ENCODE measurements at places on chromosomes 11 and 22. TPM values are rescaled to one million over a fixed set of nuclear protein-coding genes. Genes with fewer than 3 reads are reported as not detected.

RAG1 gene
- total RNA-seq: 0.57 TPM

RCOR2 gene
- 1.6 TPM for total RNA-seq

SPDYC gene
- not detected for total RNA-seq

GNAZ gene
- total RNA-seq: 0.43 TPM

NLRP14 gene
- total RNA-seq: not detected

CALCA gene
- not detected for total RNA-seq

C11orf42 gene
- total RNA-seq: not detected

MCAT gene
- 17.9 TPM for total RNA-seq

GAB4 gene
- total RNA-seq: not detected

CLDN5 gene
- 0.22 TPM for total RNA-seq

PAMR1 gene
- total RNA-seq: 185 TPM

B4GALNT4 gene
- total RNA-seq: 1.1 TPM

SLC35F2 gene
- 11.4 TPM for total RNA-seq

PRG2 gene
- not detected for total RNA-seq

KCTD17 gene
- 55.4 TPM for total RNA-seq

MAPK11 gene
- 4.2 TPM for total RNA-seq

ROBO3 gene
- total RNA-seq: 9.0 TPM

KRTAP5-10 gene
- not detected for total RNA-seq

IFTAP gene
- total RNA-seq: 12.3 TPM

GPHA2 gene
- total RNA-seq: not detected

CHADL gene
- 1.1 TPM for total RNA-seq

DGCR8 gene
- total RNA-seq: 42.8 TPM

DDTL gene
- 1.1 TPM for total RNA-seq

UBASH3B gene
- 17.5 TPM for total RNA-seq

FSHB gene
- not detected for total RNA-seq

SLC43A3 gene
- total RNA-seq: 70.2 TPM

MYEOV gene
- total RNA-seq: 46.8 TPM

TMEM151A gene
- total RNA-seq: 0.88 TPM

PRR33 gene
- total RNA-seq: not detected

C11orf21 gene
- total RNA-seq: not detected

IL10RA gene
- not detected for total RNA-seq

WNT11 gene
- total RNA-seq: 0.14 TPM

OR4A5 gene
- total RNA-seq: not detected

CRYBA4 gene
- total RNA-seq: not detected

ACTN3 gene
- not detected for total RNA-seq

ELF5 gene
- total RNA-seq: not detected

TRIM51 gene
- not detected for total RNA-seq

OR8H1 gene
- not detected for total RNA-seq

RIMBP3C gene
- 0.22 TPM for total RNA-seq

APLNR gene
- total RNA-seq: not detected

KLHL35 gene
- 4.6 TPM for total RNA-seq

RNF26 gene
- total RNA-seq: 9.7 TPM

ALG9 gene
- total RNA-seq: 52.7 TPM

DBX1 gene
- total RNA-seq: not detected

ESAM gene
- 0.22 TPM for total RNA-seq

OSBP2 gene
- total RNA-seq: 2.1 TPM

MRPL11 gene
- 30.9 TPM for total RNA-seq

MTMR3 gene
- total RNA-seq: 41.1 TPM

PHOX2A gene
- total RNA-seq: not detected

KCNC1 gene
- not detected for total RNA-seq

MRE11 gene
- total RNA-seq: 2.2 TPM

GVQW3 gene
- 1.1 TPM for total RNA-seq

SCGB1C1 gene
- not detected for total RNA-seq
